ENCODE measurements at places on chromosomes 13 and 19.

DNA sequence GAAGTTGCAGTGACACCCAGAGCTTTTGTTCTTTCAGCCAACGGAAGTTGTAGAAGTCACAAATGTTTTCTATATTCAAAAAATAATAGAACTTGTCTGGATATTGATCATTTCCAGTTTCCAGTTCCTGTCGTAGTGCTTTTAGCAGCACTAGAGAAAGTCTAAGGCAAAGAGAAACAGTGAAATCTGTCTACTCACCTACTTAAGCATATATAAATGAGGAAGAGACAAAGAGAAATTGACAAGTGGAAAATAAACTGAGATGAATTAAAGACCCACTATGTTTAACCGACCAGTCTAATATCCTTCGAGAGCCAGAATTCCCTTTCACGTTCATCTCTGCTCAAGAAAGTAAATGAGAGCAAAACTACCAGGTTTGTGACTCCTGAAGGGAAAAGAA, 36.7 kb downstream of the DACH1 start:
- DNase-seq, result no peak

DNA sequence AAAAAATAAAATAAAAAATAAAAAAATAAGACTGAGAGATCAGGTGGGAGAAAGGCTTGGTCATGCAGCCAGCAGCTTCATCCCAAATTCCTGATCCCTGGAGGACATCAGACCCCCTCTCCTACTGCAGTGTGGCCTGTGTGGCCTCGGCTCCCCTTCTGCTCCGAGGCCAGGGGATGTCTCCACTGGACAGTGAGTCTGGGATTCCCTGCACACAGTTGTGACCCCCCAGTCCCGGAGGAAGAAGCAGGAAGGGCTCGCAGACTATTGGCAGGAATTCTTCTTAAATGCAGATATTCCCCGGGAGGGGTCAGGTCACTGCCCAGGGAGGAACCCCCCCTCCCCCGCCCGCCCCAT, 41.9 kb downstream of the ZNF627 start:
- no peak for DNase-seq

- DNase-seq, result no peak
These were observed 37.0 kb upstream of the NANOS3 start for GRCh38 chr19:13839938-13840304.

DNA sequence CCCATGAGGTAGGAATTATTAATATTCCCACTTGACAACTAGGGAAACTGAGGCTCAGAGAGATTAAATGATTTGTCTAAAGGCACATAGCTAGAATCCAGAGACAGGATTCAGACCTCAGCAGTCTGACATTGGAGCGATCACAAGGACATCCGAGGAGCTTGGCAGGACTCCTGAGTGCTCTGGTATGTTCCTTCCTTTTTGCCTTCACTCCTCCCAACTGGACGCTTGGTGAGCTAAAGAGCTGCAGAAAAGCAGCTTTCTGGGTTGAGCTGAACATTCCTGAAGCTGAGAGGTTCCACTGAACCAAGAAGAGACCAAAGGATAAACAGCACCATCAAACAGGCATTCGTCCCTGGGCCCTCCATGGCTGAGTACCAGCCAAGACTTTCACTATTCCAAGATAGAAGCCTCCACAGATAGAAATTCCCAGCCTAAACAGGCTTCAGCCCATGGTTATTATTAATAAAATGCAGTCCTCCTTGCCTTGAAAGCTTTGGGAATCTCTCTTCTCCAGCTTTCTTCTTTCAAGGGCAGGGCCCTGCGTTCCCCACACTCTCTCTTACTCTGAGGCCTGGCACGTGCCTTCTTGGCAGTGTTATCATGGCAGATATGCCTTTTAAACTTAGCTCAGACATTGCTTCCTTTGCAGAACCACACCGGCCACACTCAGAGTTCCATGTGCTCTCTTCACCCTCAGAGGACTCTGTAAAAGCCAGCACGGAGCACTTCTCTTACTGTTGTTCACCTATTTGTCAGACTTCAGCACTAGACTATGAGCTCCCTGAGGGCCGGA, 97.1 kb downstream of the CYSLTR2 start:
- DNase-seq, result no peak

DNA sequence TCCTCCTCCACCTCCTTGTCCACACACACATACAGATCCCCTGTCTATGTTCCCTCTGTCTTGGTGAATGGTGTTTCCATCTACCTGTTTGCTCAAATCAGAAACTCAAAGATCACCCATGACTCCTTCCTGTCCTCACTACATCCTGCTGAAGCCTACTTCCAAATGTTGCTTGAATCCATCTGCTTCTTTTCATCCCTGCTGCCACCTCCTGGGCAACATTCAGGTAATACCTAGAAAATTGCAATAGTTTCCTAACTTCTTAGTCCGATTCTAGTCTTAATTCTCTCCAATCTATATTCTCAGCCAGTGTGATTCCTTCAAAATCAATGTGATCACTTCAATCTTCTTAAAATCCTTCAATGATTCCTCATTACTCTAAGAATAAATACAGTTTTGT, 155.5 kb upstream of the STARD13 start:
- peak; percentile 23 for DNase-seq

DNA sequence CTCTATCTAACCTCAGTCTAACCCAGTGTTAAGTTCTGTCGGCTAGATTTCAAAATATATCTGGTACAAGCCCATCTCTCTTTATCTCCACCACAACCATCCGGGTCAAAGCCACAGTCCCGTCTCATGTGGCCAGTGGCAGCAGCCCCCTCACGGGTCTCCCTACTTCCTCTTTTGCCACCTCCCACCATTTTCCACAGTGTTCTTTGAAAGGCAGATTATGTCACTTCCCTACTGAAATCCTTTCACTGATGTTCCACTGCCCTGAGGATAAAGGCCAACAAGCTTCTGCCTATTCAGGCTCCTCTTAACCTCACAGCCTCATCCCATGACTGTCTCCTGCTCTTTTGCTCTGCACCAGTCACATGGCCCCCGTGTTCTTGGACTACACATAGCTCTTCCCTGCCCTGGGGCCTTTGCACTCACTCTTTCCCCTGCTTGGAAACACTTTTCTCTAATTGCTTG, 117.2 kb downstream of the UBL3 start:
- no peak for DNase-seq

- no peak for DNase-seq
These were observed 21.2 kb downstream of the PCID2 start for GRCh38 chr13:113187263-113187669.

- DNase-seq, result no peak
These were observed 26.5 kb downstream of the CEP89 start for GRCh38 chr19:32945260-32945659.

- no peak for DNase-seq
These were observed 107.2 kb downstream of the EDNRB start for GRCh38 chr13:77811381-77811780.

GRCh38 chr13:91896547-91896946, 498.1 kb downstream of the GPC5 start:
- DNase-seq, result no peak

DNA sequence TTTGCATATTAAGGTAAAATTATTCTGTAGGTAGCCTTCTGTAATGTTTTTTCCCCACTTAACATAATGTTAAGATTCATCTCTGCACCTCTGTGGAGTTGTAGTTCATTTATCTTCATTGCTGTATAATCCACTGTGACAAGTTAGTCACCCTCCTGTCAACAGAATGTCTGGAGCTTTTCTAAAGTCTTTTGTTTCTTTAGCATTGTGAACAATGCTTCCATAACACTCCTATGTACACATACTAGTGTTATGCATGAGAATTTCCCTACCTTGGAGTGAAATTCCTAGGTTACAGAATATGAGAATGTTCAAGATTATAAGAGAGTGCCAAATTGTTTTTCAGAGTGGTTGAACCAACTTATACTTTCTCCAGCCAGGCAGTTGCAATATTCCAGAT, 113.5 kb downstream of the COG6 start:
- DNase-seq, result no peak

GRCh38 chr13:113978741-113979481, 5.0 kb upstream of the C13orf46 start:
- no peak for DNase-seq

DNA sequence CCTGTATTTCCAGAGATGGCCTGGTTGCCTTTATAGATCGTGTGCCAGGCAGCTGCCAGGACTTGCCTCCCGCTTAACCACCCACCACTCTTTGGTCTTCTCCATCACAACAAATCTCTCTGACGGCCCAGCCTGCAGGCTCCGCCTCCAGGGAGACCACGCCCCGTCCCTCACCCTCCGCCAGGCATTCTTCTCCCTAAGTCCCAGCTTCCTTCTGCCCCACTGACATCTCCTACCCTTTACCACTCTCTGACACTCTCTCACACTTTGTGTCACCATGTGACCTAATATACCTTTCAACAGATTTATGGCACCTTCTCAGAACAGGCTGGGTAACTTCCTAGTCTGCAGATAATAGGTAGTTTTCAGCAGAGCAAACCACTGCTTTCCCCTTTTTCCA, 95.1 kb downstream of the CAB39L start:
- no peak for DNase-seq

DNA sequence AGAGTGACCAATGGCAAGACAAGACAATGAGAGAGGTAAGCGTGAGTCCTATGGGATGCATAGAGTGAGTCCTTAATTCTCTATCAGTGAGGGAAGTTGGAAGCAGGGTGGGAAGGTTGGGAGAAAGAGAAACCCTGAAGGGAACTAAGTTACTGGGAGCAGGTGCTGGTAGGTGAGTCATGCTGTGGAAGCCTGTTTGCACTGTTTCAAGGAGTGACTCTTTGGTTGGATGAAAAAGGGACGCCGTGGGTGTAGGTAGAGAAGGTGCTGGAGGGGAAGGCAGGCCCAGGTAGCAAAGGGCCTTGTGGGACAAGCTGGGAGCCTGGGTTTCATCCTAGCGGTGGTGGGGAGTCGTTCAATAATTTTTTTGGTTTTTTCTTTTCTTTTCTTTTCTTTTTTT, 21.9 kb downstream of the IGFL1 start:
- DNase-seq, result no peak

- no peak for DNase-seq
These were observed 86.5 kb downstream of the TSHZ3 start for GRCh38 chr19:31262725-31263191.

- peak; percentile 84 for DNase-seq
These were observed 589 bp downstream of the ZBTB45 start for GRCh38 chr19:58519087-58519354.

- DNase-seq, result peak; percentile 56
These were observed 473.3 kb downstream of the ITGBL1 start for GRCh38 chr13:101925731-101926130.

- no peak for DNase-seq
These were observed 254.2 kb downstream of the COG6 start for GRCh38 chr13:39909634-39910033.

GRCh38 chr13:98570929-98571372, 6.0 kb downstream of the STK24 start:
- no peak for DNase-seq

- no peak for DNase-seq
These were observed 191.0 kb upstream of the IRS2 start for GRCh38 chr13:109977212-109977968.

GRCh38 chr13:109389892-109390345, 396.5 kb downstream of the IRS2 start:
- DNase-seq, result no peak

DNA sequence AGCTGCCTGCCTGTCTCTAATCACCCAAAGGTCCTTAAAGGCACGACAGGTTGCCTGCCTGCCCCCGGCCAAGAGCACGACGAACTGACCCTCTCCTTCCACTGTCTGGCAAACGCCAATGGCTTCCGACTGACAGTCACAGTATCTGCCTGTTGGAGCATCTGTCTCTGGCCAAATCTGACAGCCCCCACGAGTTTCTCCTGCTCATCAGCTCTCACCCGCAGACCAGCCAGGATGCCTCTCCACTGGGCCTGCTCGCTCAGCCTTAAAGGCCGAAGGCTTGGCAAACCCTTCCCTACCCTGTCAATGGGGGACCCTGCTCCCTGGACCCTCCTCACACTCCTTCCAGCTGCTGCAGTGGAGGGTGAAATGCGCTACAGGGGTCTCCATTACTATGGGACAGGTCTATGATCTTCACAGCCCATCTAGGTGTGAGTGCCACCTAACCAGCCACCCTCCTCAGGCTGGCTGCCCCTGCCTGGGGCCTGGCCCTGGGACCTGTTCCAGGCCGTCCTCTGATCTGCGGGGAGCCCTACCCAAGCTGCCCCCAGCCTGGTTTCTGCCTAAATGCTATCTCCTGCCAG, 932 bp downstream of the FAM83E start:
- DNase-seq, result no peak

DNA sequence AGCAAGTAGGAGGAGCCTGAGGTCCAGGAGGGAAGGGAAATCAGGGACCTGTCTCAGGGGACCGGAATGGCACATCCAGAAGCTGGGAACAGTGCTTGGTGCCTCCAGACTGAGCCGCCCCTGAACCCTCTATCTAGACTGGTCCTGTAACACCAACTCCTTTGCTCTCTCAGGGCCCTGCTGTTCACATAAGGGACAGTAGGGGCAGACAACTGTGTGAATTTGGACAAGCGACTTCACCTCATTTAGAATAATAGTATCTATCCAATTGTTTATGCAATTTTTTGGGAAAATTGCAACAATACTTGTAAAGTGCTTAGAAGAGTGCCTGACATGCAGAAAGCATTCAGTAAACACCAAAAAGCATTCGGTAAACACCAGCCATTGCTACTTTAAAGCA, 14.0 kb downstream of the SYMPK start:
- no peak for DNase-seq

DNA sequence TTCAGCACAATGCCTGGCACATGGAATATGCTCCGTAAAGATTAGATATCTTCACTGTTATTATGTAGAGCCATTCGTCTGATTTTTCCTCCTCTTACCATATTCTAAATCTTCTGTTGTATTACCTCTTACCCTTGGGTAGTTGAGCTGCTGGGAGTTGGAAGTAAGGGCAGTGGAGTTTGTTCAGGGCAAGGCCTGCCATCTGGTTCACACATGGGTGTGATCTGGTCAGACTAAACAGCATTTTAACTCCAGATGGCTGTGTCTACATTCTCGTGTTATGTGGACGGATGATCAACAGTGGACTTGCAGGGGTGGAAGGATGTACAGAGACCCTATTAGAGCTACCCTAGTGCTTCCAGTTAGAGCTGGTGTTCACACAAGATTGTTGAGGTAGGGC, 164.9 kb downstream of the ZIC5 start:
- DNase-seq, result peak; percentile 68

- DNase-seq, result no peak
These were observed 17.3 kb upstream of the OVOL3 start for GRCh38 chr19:36093687-36094086.

GRCh38 chr19:27744926-27745768, 1467.8 kb downstream of the UQCRFS1 start:
- no peak for DNase-seq
